Suppressor macrophage treated with lipopolysaccharide for 4 hours (primary cell): ENCODE measurements at places on chromosomes 7 and 10.

GRCh38 chr10:87864496-87865059, 1.2 kb downstream of the PTEN start:
- DNase-seq = peak; percentile 34

DNA sequence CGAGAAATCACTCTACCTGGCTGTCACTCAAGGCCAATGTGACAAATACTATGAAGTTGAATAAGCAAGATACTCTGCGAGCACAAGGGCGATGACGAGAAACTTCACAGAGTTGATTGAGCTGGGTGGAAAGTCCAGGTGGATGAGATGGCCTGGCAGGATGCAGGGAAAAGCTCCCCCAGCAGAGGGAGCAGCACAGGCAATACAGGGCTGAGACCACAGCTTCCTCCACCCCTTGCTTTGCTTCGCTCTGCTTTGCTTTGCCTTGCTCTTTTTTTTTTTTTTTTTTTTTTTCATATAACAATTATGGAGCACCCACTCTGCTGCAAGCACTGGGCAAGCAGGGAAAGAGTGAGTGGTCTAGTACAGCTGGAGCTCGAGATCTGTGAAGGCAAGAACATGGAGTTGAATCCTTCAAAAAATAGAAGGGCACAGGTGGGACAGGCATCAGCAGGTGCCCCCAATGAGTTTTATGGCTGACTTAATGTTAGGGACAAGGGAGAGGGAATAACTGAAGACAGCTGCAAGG, 88.3 kb downstream of the CABCOCO1 start:
- DNase-seq = peak; percentile 77

- peak; percentile 19 for DNase-seq
Measured at GRCh38 chr10:3484306-3485056, 300.5 kb downstream of the KLF6 start.

DNA sequence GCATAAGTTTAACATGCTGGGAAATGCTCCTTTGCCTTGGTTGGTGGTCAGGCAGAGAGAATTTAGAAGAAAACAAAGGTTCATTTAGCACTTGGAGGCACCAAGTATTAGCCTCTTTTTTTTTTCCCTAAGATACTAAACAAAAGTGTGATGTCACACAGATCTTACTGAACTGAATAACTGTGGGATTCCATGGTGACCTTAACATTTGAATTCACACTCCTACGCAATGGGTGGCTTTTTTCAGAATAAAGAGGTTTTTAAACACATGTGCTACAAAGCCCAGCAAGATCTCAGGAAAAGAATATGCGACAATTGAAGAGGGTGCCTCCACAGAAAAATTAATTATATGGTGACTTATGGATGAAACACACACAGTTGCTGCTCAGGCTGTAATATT, 133.4 kb upstream of the ABCB5 start:
- DNase-seq = peak; percentile 35

- no peak for DNase-seq
Measured at GRCh38 chr10:75015442-75015841, 96.0 kb upstream of the SAMD8 start.

- no peak for DNase-seq
Measured at GRCh38 chr7:92781117-92781720, 55.2 kb downstream of the CDK6 start.

DNA sequence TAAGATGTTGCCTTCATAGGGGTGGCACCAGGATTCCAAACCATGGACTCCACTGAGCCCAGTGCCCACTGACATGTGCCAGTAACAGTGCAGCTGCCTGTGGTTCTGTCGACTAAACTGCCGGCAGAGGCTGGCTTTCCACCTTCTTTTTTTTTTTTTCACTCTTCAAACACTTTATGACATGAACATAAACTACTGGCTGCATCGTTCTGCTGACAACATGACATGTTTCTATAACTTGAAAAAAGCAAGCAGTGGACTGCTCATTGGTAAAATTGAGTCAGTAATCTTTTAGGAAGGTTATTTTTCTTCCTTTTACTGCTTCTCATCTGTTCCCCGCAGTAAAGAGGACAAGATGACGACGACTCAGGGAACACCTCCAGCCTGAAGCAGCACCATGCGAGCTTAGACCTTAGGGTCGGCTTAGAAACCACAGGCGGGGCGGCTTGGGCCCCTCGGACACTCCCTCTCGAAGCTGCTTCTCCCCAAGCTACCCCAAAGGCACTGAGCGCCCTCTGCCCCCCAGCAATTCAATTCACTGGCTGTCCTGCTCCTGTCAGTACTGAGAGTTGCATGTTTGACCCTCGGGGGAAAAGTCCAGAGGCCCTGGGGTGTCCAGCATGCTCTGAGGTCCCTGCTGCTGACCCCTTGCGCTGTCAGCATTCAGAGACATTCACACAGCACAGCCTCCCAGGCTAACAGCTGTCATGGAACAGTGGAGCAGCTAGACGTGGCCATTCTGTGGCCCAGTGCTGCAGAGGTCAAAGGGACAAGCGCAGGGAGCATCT, 112.5 kb downstream of the EGFR start:
- no peak for DNase-seq

- peak; percentile 85 for DNase-seq
Measured at GRCh38 chr10:6009150-6009549, 31.8 kb upstream of the IL15RA start.

- peak; percentile 18 for DNase-seq
Measured at GRCh38 chr7:5296611-5297226, 14.0 kb downstream of the SLC29A4 start.

- peak; percentile 39 for DNase-seq
Measured at GRCh38 chr10:92239600-92240288, 51.1 kb downstream of the CPEB3 start.

GRCh38 chr10:517872-518475, 171.5 kb downstream of the DIP2C start:
- DNase-seq = no peak

DNA sequence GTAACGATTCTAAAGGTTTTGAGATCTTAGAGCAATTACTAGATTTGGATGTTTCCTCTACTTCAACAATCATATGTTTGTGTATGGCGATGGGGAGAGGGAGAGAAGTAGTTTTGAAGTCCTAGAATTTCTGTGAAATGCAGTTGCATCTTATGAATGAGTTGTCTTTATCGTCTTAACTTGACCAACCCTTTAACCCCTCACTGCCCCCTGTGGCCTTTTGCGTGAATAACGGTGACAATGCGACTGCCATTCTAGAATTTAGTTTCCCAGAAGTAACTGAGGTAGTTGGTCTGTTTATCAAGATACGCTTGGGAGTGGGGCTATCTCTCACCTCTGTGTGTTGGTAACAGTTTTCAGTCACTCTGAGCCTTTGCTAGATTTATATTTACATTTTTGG, 204.6 kb downstream of the HDAC9 start:
- DNase-seq = no peak

- DNase-seq = no peak
Measured at GRCh38 chr7:45927721-45928120, 6.6 kb upstream of the IGFBP3 start.

DNA sequence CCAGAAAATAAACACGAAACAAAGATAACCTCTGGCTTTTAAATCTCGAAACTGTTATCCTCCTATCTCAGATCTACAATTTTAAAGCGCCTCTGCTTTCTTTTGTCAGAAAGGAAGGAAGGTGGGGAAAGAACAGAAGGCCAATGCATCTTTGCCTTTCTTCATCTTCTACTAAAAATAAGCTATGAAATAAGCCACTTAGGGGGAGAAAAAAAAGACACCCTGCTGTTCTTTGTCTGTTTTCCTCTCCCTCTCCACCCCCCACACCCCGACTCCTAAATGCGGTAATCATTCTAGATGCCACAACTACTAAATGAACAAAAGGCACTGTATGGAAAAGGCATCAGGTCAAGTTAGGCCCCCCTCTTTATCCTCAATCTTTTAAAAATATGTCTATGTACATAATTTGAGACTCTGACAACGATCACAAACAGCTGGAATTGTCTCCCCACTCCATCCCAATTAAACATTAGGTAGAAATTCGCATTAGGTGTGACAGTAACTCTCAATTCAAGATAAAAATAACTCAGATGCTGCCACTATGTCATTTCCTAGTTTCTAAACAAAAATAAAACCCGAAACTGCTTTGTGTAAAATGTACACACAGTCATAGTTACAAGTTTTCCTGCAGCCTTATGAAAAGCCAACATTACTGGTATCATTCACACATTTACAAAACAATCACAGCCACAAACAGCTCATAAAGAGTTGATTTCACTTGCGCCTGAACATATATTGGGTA, 2.4 kb downstream of the UBE2H start:
- DNase-seq = peak; percentile 44

DNA sequence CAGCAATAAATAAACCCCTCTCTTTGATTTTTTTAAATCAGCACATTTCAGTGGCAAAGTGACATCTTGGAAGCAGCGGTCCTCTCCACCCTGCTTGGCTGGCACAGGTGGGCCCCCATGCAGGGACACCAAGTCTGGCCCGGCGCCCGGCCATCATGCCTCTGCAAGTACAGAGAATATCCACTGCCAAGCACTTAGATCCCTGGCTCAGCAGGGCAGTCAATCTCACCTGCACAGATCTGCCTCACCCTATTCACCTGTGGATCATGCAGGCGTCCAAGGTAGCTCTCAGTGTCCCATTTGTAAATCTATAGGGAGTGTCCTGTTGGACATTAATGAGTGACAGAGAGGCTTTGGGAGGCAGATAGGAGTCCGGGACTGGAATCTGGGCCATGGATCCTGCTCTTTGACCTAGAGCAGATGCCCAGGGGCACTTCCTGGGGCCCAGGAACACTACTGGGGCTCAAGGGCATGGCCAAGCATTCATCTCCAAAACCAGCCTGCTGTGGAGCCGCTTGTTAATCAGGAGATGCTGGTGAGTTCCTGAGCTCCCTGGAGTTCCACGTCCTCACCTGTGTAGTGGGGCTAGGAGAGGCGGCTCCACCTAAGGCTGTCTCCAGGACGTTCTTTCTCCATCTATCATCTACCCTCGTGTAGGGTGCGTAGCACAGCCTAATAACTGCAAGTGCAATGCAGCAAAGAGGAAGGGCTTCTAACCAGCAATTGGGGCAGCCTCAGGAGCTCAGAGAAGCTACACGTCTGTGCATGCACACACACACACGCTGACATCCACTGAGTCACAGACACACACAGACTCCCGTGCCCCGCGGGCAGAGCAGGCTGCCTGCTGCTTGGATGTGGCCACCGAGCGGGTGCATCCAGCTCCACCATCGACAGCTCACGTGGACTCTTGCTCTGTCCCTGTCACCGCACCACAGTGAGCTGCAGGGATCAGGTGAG, 123.6 kb downstream of the OAT start:
- no peak for DNase-seq

- no peak for DNase-seq
Measured at GRCh38 chr10:126161691-126162090, 226.6 kb downstream of the ADAM12 start.

DNA sequence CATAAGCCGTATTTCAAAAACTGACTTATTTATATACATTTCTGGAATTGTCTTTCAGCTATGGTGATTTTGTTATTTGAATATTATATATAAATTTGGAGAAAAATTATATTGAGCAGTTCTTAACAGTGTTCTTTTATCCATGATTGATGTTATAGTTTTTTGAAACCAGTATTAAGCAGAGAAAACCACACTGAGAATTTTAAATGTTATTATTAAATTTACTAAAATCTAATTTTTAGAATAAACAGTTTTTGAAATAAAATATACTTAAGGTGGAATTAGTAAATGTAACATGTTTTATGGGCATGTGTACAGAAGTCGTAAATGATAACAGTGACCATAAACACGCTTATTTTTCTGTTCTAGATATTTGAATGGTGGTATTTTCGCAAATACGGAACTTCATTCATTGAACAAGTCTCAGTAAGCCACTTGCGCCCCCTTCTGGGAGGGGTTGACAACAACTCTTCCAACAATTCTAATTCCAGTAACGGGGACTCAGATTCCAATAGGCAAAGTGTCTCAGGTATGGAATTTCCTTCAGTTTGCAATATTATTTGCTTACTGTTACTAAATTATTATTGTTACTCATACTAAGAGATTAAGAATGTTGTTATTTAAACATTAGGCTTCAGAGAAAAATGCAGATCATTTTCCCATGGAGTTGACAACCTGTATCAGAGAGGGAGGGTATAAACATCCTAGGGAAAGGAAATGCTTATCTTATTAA, 166.1 kb downstream of the ST7 start:
- DNase-seq = peak; percentile 93

DNA sequence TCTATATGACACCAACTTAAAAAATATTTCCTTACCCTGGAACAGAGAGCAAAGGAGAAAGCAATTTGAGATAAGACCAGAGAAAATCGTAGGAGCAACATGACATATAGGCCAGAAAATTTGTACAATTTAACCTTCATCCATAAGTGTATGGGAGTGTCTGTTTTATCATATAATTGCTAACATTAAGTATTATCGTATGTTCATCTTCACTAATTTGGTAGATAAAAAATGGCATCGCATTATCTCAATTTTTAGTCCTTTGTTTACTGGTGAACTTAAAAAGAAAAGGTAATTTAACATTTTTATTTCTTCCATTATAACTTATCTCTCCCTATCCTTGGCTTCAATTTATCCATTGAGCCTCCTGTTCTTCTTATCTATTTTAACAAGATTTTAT, 873.4 kb downstream of the KCNMA1 start:
- no peak for DNase-seq

GRCh38 chr7:128404143-128404681, 5.6 kb downstream of the IMPDH1 start:
- DNase-seq = no peak
